ENCODE measurements at places on chromosomes 16 and 17.
A peak's percentile ranks its signal among the peaks of the same experiment; 100 is the strongest.

DNA sequence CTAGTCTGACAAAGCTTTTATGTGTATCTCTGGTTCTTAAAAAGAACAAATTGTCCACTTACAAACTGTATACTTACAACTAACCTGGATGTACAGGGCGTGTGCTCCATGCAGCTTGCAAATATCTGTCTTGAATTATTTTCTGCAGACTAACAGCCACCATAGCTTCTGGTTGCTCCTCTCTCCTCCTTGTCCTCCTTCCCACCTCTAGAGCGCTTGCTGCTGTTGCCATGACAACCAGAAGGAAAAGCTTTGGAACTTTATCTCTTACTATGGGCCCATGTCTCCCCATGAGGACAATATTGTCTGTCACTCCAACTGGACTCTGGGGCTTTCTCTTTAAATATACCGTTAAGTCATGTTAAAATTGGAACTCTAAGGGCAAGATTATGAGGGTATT lies 71.5 kb upstream of the DHX40 start:
- DNase-seq, result no peak

DNA sequence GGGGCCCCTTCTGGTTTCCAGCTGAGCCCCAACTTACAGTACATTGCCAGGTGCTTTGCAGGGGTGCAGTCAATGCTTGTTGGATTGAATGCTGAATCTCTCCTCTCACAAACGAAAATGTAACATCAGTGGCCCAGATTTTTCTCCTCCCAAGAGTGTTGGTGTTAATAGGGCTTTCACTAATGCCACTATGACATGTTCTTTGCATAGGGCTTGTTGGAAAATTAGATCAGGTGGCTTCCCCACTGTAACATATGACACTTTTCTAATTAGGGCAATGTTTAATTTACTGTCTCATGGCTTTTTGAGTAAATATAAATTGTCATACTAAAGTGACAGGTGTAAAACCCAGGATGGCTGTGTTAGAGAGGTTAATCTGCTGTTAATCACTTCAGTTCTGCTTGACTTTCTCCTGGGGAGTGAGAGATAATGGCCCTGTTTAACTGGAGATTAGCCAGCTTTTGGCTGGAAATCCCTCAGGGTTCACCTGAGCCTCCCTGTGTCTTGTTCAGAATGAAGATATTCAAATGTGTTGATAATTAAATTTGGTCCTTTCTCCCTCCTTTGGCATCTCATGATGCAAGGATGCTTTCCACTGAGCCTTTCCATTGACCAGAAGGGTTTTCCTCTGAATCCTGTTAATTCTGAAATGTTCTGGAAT lies 502.3 kb downstream of the RBFOX1 start:
- no peak for DNase-seq

DNA sequence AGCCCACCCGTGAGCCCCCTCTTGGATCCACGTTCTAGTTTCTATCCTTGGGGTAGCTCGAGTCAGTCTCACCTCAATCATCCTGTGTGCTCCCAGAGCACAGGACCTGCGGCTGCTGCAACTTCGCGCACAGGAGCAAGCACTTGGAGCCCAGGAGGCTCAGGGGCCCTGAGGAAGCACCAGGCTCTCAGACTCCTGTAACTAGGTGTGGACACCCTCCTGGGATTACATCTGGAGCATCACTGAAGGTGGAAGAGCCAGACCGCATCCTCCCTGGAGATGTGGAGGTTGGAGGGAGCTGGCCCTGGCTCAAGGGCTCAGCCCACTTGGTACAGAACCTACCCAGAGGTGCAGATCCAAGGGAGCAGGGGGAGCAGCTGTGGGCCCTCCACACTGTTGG lies 2.7 kb downstream of the HBQ1 start:
- DNase-seq, result no peak

DNA sequence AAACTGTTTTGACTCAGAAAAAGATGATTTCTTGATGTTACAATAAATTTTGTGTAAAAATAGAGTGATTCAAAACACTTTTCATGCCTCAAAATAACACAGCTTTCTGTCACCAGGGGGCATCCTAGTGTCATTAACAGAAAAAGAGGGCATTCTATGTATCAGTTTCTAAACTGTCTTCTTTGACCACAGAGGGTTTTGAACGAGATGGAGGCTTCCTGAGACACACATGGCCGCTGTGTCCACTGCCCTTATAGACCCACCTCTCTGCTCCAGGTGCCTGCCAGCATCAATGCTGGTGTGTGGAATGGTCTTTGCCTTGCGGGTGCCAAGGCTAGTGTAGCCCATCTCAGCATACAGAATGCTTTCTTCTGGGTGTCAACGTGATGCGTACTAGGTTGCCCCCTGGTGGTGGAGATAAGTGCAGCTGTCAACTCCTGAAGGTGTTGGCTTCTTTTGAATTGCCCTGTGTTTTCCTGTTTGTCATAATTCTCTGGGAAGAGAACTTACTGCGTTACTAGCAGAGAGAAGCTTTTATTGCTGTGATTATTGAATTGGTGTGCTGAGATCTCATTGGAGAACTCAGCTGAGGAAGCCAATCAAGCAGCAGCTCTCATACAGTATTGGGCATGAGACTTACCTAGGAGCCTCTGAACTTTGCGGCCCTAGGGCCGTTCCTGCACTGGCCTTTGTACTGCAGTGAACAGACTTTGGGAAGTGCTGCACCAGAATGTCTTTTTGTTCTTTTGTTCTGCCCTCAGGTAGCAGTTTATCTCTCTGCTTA lies 38.6 kb downstream of the USP10 start:
- DNase-seq, result peak; percentile 63

Data from stimulated activated effector memory CD8-positive, alpha-beta T cell treated with anti-CD3 and anti-CD28 coated beads, Interleukin-12 subunit alpha, Interleukin-12 subunit beta, amount 100 ng/mL, for 72 hours (primary cell).